Effector memory CD8-positive, alpha-beta T cell (primary cell): ENCODE measurements at places on chromosomes 6 and 20.

DNA sequence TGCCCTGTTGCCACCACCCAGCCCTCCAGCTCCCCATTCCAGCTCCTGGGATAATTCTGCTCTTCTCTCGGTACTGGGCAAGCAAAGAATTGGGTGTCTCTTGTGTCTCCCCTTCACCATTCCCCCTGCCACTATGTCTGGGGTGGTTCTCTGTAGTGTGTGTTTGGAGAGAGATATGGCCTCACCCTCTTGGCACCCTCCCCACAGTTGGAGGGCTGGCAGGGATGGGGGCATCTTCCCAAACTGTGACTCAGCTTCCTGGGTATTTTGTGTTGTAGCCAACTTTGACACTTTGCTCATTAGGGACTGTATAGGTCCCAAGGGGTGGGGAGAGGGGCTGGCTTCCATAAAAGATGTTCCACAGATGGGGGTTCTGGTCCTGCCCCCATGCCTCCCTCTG is 1.7 kb downstream of the TNXB start:
- DNase-seq, result no peak

- no peak for DNase-seq
Observed at GRCh38 chr6:144786825-144787224, 501.7 kb downstream of the UTRN start.

GRCh38 chr6:100449239-100449691 is 15.5 kb downstream of the SIM1 start:
- DNase-seq, result no peak

GRCh38 chr20:10217721-10218410 is 764 bp upstream of the SNAP25 start:
- DNase-seq, result no peak

- DNase-seq, result no peak
Observed at GRCh38 chr6:34511915-34512737, 44.0 kb downstream of the SPDEF start.

DNA sequence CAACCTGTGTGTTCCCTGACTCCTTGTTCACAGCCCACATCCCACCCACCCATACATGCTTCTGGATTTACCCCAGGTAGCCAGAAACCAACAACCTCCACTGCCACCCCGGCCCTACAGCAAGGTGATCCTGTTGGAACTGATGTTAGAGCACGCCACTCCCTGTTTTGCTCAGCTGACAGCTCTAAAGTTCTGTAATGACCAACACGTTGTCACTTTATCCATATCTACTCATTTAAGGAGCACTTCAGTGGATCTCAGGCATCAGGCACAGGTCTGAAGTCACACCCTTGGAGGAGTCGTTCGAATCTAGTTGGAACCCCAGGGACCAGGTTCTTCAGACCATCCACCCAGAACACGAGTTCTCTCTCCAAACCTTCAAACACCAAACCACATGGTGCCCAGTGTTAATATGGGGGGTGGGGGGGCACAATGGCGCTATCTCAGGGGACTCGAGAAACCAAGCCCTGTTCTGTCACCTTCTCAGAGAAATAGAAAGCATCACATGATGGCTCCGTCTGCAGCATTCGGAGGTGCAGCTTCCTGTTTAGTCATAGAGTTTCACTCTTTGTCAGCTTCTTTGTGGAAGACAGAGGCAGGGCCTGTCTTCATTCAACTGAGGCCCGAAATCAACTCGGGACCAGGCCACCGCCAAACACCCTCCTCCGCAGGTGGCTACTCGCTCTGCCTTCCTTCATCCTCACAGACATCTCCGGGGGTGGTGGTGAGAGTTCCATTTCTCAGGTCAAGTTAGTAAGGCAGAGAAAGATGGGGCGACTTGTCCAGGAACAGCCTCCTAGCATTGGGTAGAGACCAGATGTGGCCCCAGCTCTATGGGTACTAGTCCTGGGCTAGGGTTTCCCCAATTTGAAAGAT is 142.2 kb downstream of the NFATC2 start:
- DNase-seq, result peak; percentile 65

DNA sequence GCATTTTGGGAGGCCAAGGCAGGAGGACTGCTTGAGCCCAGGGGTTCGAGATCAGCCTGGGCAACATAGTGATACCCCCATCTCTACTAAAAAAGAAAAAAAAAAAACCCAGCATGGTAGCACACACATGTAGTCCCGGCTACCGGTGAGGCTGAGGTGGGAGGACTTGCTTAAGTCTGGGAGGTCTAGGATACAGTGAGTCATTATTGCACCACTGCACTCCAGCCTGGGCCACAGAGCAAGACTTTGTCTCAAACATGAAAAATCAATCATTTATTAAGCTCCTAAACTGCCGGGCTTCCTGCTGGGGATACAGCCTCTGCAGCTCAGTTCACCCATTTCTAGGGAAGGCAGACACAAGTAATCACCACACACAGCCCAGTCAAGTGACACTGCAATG is 7.3 kb upstream of the USP45 start:
- DNase-seq, result no peak

GRCh38 chr20:62010551-62011402 is 54.9 kb downstream of the TAF4 start:
- DNase-seq, result peak; percentile 66

GRCh38 chr20:39066471-39067242 is 104.5 kb downstream of the DHX35 start:
- no peak for DNase-seq

DNA sequence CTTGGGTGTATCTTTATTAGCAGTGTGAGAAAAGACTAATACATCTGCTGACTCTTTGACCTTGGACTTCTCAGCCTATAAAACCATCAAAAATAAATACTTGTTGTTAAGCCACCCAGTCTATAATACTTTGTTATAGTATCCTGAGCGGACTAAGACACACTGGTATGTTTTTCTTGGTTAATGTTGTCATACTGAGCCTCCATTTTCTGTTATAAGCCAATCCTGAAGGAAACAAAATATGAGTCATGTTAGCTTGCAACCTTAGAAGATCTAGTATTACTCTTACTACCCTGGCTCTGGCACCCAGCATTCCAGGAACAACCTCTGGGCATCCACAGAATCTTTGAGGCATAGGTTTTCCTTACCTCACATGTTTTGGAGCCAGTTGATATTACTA is 307.2 kb downstream of the FRK start:
- DNase-seq, result no peak

DNA sequence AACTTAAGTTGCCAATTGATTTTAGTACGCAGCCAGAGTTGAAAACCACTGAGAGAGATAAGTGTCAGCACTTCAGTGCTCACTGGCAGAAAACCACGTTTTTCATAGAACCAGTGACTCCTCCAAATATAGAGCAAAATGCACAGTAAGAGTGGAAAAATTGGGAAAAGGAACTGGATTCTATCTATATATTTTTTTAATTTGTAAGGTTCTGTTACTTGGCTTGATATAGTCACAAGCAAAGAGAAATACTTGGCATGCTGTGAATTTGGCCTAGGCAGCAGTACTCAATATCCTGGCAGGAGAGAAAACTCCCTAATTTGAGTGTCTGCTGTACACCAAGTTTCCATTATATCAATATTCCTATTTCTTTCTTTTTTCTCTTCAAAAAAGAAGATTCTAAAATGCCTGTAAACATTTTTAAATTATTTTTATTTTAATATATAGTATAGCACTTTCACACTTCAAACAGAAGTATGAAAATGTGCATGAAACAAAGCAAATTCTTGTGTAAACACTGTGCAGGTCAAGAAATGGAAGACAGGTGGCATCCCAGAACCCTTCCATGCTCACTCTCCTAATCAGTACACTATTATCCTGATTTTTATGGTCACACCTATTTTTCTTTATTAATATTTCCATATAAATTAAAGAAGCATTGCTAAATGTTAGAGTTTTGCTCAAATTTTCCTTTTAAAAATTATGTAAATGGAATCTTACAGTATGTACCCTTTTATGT is 561.8 kb upstream of the RNF217 start:
- no peak for DNase-seq

GRCh38 chr20:59850018-59850641 is 83.3 kb downstream of the SYCP2 start:
- no peak for DNase-seq

DNA sequence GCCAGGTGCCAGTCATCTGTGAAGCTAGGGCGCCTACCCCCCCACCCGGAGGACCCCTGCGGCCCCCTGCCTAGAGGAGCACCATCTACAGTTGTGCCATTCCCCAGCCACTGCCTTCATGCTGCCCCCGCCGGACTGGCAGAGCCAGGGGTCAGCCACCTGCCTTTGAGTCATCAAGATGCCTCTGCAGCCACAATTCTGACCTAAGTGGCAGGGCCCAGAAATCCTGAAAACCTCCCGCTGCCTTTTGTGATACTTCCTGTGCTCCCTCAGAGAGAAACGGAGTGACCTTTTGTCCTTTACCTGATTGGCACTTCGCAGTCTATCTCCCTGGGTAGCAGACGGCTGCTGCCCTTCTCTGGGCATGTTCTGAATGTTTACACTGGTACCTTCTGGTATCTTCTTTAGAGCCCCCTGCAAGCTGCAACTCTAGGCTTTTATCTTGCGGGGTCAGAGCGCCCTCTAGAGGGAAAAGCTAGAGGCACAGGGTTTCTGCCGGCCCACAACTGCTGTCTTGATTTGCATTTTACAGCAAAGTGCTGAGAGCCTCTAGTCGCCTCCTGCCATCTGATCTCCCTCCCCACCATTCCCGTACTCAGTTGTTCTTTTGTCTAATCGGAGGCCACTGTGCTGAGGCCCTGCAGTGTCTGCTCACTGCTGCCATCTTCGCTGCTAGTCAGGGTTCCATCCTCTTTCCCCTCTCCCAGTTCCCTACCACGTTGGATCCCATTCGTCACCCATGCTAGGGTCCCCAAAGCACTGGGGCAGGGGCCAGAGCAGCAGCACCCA is 26.9 kb downstream of the SPATA2 start:
- DNase-seq, result peak; percentile 63

DNA sequence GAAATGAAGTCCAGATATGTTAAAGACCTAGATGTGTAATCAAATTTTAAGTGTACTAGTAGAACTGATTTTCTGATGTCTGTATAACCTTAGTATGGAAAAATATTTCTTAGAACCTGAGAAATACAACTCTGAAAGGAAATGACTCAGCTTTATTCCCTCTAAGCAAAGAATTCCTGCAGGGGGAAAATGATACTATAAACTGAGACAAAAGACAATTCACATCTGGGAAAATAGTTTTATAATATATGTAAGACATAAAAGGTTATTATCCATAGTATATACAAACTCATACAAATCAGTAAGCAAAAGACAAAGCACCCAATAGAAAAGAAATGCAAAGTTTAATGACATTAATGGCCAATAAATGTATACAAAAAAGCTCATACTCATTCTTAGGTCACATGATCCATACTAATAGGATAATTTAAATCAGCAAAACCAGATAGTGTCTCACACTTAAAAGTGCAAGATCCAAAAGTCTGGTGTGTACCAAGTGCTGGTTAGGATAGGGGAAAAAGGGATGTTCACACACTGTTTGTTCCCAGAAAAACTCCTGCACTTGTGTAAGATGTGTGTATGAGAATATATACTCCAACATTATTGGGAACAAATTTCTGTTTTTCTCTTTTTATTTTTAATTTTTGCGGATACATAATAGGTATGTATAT is 22.6 kb downstream of the RNF217 start:
- no peak for DNase-seq

DNA sequence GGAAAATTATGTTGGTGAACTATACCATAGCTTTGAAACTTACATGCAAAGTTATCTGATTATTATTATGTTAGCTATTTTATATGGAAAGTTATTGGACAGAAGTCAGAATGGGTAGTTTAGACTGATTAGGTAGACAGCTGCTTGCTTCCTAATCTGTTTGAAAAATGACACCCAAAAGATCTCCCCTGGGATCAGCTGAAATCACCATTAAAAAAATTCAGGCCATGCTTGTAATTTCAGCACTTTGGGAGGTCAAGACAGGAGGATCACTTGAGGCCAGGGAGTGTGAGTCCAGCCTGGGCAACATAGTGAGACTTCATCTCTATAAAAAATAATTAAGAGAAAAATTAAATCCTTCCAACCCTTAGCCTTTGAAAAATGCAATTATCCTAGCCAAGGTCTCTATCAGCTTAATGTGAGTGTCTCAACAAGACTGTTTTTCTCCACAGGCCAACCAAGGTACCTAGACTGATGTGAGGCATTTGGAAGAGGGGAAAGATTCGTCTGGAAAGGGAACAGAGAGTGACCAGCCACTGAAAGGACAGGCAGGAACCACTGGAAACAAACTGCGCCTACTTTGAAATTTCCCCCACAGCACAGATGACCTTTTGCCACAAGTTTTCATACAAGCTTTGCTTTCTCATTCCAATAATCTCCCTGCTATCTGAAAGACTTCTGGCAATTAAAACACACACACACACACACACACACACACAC is 232.3 kb downstream of the GMPR start:
- DNase-seq, result no peak

DNA sequence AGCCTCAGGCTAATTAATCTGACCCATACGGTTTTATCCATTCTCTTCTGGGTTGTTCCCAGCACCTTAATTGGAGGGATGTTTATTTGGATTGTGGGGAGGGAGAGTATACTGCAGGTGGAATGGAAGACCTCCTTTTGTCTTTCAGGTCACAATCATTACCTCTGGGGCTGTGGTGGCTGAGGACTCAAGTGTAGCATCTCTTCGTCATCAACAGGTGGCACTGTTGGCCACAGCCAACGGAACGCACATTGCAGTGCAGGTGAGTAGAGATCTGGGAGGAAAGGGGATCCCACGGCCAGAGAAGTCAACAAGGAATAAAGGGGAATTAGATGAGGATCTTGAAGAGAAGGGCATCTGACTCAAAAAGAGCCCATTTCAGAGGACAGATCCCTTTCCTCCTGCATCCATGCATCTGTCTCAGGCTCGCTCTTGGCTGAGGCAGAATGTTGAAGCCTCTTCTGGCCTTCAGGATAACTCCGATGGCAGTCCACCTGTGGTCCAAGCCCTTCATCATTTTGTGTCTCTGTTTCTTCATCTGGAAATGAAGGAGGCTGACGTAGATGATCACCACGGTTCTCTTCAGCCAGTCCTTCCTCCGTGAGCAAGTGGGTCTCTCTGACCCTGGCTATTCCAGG is 3.2 kb upstream of the DEF6 start:
- DNase-seq, result peak; percentile 27

DNA sequence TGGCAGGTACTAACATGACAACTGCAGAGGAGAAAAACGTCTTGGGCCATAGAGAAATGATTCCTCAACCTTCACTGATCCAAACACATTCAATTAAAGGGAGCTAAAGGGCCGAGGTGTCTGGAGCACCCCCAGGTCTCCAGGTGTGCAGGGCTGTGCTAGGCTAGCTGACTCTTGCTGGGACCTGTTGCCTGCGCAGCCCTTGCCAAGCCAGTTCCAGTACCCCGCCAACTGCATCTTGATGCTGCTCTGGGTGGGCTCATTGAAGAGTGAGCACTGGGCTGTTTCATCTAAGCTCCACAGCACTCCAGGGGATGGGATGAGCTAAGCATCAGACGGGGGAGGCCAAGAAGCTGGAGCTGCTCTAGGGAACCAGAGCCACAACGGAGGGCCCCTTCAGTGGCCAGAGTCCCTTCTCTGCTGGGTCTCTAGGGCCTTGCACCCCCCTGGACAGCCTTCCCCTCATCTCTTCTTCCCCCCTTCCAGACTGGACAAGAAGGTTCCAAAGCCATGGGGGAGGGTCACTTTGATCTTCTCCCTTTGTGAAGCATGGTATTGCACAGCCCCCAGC is 15.9 kb downstream of the LEMD2 start:
- no peak for DNase-seq
